Common myeloid progenitor, CD34-positive (primary cell): ENCODE measurements at places on chromosomes 4 and X.
A peak's percentile ranks its signal among the peaks of the same experiment; 100 is the strongest.

DNA sequence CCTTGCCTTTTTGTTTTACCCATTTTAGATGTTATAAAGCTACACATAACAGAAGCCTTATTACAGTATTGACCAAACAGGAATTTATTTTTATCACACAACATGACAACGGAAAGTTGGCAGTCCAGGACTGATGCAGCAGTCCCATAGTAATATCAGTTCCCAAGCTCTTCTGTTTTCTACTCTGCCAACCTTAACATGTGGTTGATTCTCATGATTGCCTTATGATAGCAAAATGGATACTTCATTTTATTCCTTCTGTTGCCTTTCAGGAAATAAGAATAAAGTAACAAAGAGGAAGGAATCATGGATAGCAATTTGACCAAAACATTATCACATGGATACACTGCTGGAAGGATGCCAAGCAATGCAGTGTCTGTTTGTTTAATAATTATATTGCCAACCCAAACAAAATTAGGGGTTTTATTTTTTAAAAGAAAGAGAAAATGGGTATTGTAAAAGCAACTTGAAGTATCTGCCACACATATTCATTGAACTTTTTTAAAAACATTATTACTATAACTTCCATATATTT is 275.7 kb downstream of the STPG2 start:
- H3K36me3 ChIP-seq = no peaks in the 10 kb centered on the region
- H3K4me3 ChIP-seq = no peak overlapping the region
- no peak for DNase-seq
- H3K4me1 ChIP-seq = no peaks in the 10 kb centered on the region
- H3K27me3 ChIP-seq = no peaks in the 10 kb centered on the region

GRCh38 chr4:52370576-52370975 is 288.5 kb downstream of the USP46 start:
- H3K36me3 ChIP-seq = no peaks in the 10 kb centered on the region
- H3K4me3 ChIP-seq = no peak overlapping the region
- H3K27me3 ChIP-seq = no peaks in the 10 kb centered on the region
- DNase-seq = no peak
- no peaks in the 10 kb centered on the region for H3K4me1 ChIP-seq

DNA sequence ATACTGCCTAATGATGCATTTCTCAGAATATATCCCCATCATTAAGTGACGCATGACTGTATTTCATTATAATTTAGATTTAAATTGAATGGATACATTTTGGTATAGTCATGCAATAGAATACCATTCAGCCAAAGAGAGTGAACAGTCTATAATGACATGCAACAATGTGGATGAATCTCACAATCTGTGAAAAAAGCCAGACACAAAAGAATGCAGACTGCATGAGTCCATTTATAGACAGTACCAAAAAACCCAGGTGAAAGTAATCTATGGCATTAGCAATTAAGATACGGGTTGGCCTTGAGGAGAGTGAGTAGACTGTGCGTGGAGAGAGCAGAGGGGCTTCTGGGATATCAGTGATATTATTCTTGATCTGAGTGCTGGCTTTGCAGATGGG is 239.7 kb upstream of the PGRMC2 start:
- DNase-seq = no peak
- no peak overlapping the region for H3K27ac ChIP-seq
- no peaks in the 10 kb centered on the region for H3K36me3 ChIP-seq
- no peak overlapping the region for H3K4me3 ChIP-seq
- H3K27me3 ChIP-seq = no peaks in the 10 kb centered on the region
- H3K4me1 ChIP-seq = no peaks in the 10 kb centered on the region

DNA sequence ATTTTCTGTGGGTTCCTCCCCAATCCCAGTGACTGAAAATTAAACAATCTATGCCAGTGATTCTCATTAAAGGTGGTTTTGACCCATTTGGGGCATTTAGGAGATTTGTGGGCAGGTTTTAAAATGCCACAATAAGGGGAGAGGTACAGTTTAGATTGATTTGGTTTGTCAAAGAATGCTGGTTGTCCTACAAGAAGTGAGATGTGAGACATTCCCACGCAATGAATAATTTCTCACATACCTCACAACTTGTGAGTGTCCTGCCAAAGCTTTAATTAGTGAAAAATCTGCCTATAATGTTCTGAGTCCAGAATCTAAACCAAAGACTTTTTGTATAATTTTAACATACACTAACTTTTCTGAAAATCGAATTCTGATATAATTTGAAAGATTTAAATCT is 199.4 kb downstream of the MAPK10 start:
- no peak overlapping the region for H3K4me3 ChIP-seq
- H3K27me3 ChIP-seq = no peaks in the 10 kb centered on the region
- no peak overlapping the region for H3K27ac ChIP-seq
- no peaks in the 10 kb centered on the region for H3K4me1 ChIP-seq

DNA sequence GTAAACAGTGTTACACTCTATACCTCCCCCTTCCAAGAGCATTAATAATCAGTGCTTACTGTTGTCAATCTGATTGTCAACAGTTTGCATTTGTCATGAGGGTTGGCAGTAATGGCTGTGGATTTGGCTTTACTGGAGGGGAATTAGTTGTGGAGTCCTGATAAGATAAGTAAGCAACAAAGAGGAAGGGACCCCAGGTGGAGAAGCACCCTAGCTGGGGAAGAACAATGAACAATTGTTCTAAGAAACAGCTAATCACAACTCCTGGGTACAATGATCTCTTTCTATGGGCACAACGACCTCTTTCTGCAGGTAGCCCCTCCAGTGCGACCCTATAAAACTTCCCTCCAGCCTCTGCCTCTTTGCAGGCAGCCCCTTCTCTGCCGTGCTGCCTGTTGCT is 53.2 kb upstream of the CDKN2AIP start:
- H3K4me1 ChIP-seq = peaks cover 8% of the 10 kb centered on the region
- no peak for DNase-seq
- H3K4me3 ChIP-seq = peak overlapping the region; percentile 13
- H3K36me3 ChIP-seq = no peaks in the 10 kb centered on the region

- H3K4me3 ChIP-seq = no peak overlapping the region
- H3K27me3 ChIP-seq = no peaks in the 10 kb centered on the region
- no peaks in the 10 kb centered on the region for H3K36me3 ChIP-seq
- no peaks in the 10 kb centered on the region for H3K4me1 ChIP-seq
Measured at GRCh38 chr4:168757500-168757899, 252.6 kb downstream of the CBR4 start.

DNA sequence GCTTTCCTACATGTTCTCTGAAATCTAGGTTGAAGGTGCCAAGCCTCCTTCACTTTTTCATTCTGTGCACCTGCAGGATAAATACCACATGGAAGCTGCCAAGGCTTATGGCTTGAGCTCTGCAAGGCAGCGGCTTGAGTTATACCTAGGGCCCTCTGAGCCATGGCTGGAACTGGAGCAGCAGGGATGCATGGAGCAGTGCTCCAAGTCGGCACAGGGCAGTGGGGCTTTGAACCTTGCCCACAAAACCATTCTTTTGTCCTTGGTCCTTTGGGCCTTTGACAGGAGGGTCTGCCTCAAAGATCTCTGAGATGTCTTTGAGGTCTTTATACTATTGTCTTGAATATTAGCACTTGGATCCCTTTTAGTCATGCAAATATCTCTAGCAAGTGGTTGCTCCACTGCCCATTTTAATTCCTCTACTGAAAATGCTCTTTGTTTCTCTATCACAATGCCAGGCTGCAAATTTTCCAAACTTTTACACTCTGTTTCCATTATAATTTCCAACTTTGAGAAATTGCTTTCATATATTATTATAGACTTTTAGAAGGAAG is 536.2 kb upstream of the KLHL4 start:
- no peaks in the 10 kb centered on the region for H3K27me3 ChIP-seq
- no peaks in the 10 kb centered on the region for H3K4me1 ChIP-seq
- no peak overlapping the region for H3K27ac ChIP-seq
- H3K36me3 ChIP-seq = no peaks in the 10 kb centered on the region
- no peak for DNase-seq

- peaks cover 8% of the 10 kb centered on the region for H3K36me3 ChIP-seq
- H3K27ac ChIP-seq = no peak overlapping the region
- no peak overlapping the region for H3K4me3 ChIP-seq
- peaks cover 17% of the 10 kb centered on the region for H3K4me1 ChIP-seq
Measured at GRCh38 chr4:107994894-107995293, 5.2 kb downstream of the HADH start.

DNA sequence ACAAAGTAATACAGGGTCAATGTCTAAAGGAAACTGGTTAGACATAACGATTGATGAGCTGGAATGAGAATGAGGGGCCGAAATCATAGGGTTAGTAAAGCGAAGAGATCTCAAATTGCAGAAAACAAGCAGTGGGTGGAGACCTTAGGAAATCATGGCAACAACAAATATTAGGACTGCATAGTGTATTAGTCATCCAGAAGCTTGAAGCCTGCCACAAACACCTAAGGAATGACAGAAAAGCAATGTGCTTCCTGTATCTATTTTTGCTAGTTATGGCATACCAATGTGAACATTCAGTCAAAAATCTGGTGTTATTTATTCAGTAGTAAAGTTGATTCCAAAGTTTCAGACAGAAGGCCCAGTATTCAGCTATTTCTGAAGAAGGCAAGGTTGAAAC is 410.9 kb upstream of the CT83 start:
- no peak overlapping the region for H3K27ac ChIP-seq
- no peak for DNase-seq
- no peaks in the 10 kb centered on the region for H3K36me3 ChIP-seq
- H3K4me3 ChIP-seq = no peak overlapping the region
- H3K4me1 ChIP-seq = no peaks in the 10 kb centered on the region

DNA sequence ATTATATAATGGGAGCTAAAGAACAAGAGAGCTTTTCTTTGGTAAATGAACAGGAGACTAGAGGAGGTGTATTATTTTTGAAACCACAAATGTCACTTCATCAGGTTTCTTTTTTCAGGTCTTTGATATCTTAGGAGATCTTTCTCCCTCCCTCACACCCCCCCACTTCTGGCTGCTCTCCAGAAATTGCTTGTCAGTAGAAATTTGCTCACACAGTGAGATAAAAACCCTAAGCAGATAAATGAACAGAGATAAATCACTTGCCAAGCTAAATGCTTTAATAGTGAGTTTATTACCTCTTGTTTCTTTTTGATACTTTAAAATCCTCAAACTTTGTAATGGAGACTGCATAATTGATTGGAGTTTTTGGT is 421.2 kb upstream of the TENM3 start:
- H3K27me3 ChIP-seq = no peaks in the 10 kb centered on the region
- DNase-seq = no peak
- H3K27ac ChIP-seq = no peak overlapping the region
- H3K4me3 ChIP-seq = no peak overlapping the region

DNA sequence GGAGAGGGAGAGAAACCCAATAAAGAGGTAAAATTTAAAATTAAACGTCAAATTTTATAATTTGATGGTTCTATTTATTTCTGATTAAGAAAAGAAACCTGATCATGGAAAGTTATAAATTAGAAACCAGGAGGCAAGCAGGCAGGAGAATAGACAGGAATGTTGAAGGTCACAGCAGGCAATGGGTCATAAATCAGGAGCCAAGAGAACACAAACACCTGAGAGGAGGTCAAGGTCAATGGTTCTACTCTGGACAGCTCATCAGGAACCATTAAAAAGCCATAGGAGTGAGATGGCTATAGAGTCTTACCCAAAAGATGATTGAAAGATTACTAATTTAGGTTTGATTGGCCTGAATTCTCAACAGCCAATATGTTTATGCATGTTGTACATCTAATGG is 126.9 kb upstream of the HCCS start:
- no peaks in the 10 kb centered on the region for H3K4me1 ChIP-seq
- no peak for DNase-seq
- no peak overlapping the region for H3K27ac ChIP-seq
- no peaks in the 10 kb centered on the region for H3K27me3 ChIP-seq
- no peaks in the 10 kb centered on the region for H3K36me3 ChIP-seq

- H3K4me3 ChIP-seq = no peak overlapping the region
- H3K4me1 ChIP-seq = peaks cover 36% of the 10 kb centered on the region
- no peaks in the 10 kb centered on the region for H3K27me3 ChIP-seq
- no peak for DNase-seq
- H3K27ac ChIP-seq = no peak overlapping the region
Measured at GRCh38 chr4:165609653-165610052, 230.8 kb downstream of the CPE start.

DNA sequence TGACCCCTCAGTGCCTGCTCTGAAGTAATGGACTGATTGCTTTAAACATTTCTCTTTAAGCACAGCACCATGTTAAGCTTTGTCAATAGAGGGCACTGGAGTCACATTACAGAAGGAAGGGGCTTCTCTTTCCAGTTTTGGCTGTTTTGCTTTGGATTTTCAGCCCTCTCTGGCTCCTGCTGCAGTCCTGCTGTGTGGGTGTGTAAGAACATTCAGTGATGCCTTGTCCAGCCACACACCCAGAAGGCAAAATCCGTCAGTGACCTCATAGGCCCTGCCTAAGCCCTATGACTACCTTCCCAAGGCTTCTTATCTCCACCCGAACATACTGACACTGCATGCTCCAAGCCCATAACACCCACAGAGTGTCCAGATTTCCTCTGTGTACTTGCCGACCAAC is 215.3 kb upstream of the CTSO start:
- peak; percentile 20 for DNase-seq
- H3K4me1 ChIP-seq = peaks cover 4% of the 10 kb centered on the region
- H3K27me3 ChIP-seq = no peaks in the 10 kb centered on the region
- no peaks in the 10 kb centered on the region for H3K36me3 ChIP-seq
- no peak overlapping the region for H3K27ac ChIP-seq

GRCh38 chr4:168449719-168450452 is 30.4 kb downstream of the DDX60L start:
- peak; percentile 33 for DNase-seq
- H3K27me3 ChIP-seq = no peaks in the 10 kb centered on the region
- peaks cover 7% of the 10 kb centered on the region for H3K36me3 ChIP-seq
- no peak overlapping the region for H3K4me3 ChIP-seq
- H3K4me1 ChIP-seq = no peaks in the 10 kb centered on the region

DNA sequence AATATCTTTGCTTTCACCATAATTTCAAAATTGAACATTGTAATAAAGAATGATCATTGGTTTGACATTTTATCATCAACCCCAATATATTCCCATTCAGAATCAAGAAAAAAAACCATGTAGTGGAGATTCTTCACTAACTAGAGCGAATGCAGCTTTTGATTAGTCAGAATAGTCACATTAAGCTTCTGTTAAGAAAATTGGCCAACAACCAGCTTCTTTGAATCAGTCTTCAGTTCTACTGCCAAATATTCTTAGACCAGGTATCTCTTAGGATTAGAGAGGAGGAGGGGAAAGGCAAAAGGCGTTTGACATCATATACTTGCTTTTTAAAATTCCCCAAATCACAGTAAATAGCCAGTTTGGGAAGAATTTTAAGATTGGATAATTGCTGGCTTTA is 22.2 kb upstream of the TBC1D8B start:
- no peak overlapping the region for H3K4me3 ChIP-seq
- no peak for DNase-seq
- no peaks in the 10 kb centered on the region for H3K27me3 ChIP-seq
- H3K36me3 ChIP-seq = no peaks in the 10 kb centered on the region

- H3K27me3 ChIP-seq = no peaks in the 10 kb centered on the region
- H3K4me1 ChIP-seq = no peaks in the 10 kb centered on the region
- H3K4me3 ChIP-seq = no peak overlapping the region
- no peak for DNase-seq
Measured at GRCh38 chr4:167555338-167556022, 321.2 kb upstream of the SPOCK3 start.

GRCh38 chr4:24515698-24516097 is 68.7 kb downstream of the DHX15 start:
- DNase-seq = no peak
- H3K36me3 ChIP-seq = no peaks in the 10 kb centered on the region
- H3K27ac ChIP-seq = no peak overlapping the region
- no peaks in the 10 kb centered on the region for H3K4me1 ChIP-seq
- no peaks in the 10 kb centered on the region for H3K27me3 ChIP-seq
